Activated CD4-positive, alpha-beta T cell treated with anti-CD3 and anti-CD28 coated beads, Interleukin-2, amount 50 U/mL, for 48 hours (primary cell): ENCODE measurements at places on chromosomes 1 and 21.

GRCh38 chr1:9449110-9449627, 90.1 kb upstream of the SLC25A33 start:
- DNase-seq, result no peak

DNA sequence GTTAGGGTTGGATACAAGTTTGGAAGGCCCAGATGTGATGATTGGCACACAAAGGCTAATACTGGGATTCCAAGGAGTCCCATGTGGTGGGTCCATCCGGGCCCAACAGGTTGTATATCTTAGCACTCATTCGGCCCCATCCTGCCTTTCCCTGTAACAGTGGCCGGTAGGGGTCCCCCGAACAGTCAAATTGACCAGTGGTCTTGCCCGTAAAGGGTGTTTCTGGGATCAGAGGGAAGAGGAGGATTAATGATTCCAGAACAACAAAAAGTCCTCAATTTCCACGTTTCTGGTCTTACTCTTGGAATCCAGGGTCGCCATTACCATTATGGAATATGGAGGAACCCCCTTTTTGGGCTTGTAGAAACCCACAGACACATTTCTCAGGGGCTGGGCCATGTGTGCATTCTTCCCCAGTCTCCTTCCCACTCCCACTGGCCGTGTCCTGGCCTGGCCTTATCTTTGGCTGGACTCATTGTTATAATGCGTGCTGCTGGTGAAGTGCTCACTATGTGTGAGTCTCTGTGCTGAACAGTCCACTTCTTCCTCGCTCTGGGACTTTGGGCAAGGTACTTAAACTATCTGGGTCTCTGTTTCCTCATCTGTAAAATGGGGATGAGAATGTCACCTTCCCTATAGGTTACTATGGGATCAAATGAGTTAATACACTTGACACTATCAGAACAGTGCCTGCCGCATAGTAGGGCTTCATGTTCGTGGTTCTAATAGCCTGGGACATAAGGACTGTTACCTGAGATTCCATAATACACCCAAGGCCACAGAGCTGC, 161.8 kb downstream of the DYRK1A start:
- no peak for DNase-seq

GRCh38 chr1:225711236-225711937, 58.5 kb upstream of the ENAH start:
- no peak for DNase-seq

DNA sequence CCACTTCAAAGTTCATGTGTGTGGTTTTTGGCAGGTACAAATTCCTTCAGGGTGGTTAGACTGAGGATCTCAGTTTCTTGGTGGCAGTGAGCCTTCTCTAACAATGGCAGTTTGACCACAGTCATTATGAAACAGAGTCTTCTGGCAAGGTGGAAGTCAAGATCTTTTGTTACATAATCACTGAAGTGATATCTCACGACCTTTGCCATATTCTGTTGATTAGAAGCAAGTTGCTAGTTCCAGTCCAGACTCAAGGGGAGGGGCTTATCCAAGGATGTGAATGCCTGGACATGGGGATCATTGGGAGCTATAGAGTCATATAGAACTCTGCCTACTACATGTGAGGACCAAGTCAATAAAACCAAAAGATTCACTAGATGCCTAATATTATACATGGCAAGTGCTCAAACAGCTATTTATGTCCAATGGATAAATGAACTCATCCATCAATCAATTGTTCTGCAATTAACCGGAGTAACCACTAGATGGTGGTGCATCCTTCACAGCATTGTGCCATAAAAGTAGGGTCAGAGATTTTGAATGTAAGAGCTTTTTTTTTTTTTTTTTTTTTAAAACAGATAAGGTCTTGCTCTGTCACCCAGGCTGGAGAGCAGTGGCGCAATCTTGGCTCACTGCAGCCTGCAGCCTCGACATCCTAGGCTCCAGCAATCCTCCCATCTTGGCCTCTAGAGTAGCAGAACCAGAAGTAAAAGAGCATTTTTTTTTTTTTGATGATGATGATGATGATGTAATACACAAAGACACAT, 131.9 kb downstream of the CRB1 start:
- no peak for DNase-seq

- DNase-seq, result no peak
These were observed 11.6 kb downstream of the IL6R start for GRCh38 chr1:154416471-154417337.

- DNase-seq, result peak; percentile 59
These were observed 5.0 kb downstream of the HAPLN2 start for GRCh38 chr1:156623946-156624813.

DNA sequence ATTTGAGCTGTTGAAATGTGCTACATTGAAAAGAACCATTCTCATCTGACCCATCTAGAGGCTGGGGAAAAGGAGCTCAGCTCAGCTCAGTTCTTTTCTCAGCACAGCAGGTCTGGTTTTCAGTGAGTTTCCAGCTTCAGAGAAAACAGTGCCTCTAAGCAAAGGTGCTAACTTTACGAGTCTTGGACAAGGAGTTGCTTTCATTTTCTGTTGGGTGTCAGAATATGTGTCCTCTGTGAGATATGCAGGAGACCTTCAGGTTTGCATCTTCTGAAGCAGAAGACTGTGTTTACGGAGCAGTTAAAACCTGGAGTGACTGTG, 321.3 kb upstream of the USP24 start:
- DNase-seq, result no peak

DNA sequence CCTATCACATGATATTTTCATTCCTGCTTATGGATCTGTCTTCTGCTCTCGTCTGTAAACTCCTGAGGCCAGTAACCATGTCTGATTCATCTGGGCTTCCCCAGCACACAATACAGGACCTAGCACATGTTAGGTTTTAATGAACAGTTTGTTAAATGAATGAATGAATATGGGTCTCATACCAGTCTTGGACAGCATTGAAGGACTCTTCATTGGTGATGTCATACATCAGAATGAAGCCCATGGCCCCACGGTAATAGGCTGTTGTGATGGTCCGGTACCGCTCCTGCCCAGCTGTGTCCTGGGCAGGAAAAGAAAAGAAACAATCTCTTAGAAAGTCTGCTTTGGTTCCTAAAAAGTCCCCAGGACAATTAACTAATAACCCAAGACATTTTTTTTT, 53.4 kb downstream of the RAB3B start:
- DNase-seq, result no peak

- DNase-seq, result no peak
These were observed 1.3 kb downstream of the SH2D2A start for GRCh38 chr1:156815307-156815826.

GRCh38 chr1:205701891-205702290, 21.6 kb upstream of the SLC45A3 start:
- no peak for DNase-seq

DNA sequence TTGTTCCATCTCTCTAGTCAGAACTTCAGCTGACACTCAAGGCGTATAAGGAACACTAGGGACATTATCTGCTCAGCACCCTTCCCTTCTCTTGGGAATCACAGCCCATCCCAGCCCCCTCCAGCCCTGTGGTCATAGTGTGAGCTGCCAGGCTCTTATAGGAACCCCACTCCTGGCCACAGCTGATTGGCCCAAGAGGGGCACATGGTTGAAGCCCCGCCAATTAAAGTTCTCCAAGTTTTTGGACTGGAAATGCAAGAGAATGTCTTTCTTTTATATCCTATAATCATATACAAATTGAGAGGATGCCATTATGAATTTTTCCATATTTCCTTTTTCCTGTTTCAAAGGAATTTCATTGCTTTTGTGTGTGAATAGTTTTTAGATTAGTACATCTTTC, 40.7 kb downstream of the FOXO6 start:
- DNase-seq, result no peak

- no peak for DNase-seq
These were observed 1.4 kb upstream of the DENND2C start for GRCh38 chr1:114671011-114671938.

GRCh38 chr1:61395146-61395800, 312.9 kb downstream of the NFIA start:
- no peak for DNase-seq

- no peak for DNase-seq
These were observed 25.4 kb upstream of the NPL start for GRCh38 chr1:182764029-182764727.

DNA sequence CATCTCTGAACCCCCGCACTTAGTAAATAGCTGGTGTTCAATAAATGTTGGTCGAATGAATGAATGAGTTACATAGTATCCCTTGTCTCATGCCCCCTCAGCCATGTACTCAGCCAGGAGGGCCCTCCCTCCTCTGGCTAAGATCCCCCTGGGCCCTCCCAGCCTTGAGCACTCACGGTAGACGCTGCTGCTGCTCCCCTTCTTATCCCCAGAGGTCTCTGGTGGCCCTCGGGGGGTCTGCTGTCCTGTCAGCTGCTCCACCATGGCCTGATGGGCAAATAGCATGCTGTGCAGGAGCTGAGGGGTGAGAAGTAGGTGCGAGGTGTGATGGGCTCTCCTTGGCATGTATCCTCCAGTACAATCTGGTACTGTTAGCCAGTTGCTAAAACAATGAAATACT, 1.9 kb downstream of the ETV3L start:
- DNase-seq, result no peak

DNA sequence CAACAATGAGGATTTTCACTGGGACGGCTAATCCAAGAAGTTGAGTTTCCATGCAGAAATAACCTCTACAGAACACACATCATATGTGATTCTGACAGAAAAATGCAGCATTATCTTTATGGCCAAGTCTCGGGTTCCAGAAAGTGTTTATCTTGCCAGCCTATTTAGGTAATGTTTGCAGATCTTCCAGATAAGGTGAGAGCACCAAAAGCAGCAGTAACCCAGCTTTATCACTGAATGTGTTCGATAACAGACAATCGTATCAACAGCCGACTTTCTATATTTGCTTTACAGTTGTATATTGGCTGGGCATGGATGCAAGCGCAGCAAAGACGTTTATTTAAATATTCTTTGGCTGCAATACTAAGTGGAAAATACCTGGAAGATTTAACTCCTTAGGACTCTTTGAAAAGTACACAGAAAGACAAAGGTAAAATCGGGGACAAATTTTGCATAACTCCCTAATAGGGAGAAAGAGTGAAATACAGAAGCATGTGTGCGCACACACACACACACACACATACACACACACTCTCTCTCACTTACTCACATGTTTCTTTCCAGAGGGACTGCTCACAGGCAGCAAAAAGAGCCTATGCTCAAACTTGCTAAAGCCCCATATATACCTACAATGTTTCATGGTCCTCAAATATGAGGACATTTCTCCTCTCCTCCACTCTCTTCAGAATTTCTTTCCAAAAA, 3.0 kb upstream of the CTSK start:
- no peak for DNase-seq

DNA sequence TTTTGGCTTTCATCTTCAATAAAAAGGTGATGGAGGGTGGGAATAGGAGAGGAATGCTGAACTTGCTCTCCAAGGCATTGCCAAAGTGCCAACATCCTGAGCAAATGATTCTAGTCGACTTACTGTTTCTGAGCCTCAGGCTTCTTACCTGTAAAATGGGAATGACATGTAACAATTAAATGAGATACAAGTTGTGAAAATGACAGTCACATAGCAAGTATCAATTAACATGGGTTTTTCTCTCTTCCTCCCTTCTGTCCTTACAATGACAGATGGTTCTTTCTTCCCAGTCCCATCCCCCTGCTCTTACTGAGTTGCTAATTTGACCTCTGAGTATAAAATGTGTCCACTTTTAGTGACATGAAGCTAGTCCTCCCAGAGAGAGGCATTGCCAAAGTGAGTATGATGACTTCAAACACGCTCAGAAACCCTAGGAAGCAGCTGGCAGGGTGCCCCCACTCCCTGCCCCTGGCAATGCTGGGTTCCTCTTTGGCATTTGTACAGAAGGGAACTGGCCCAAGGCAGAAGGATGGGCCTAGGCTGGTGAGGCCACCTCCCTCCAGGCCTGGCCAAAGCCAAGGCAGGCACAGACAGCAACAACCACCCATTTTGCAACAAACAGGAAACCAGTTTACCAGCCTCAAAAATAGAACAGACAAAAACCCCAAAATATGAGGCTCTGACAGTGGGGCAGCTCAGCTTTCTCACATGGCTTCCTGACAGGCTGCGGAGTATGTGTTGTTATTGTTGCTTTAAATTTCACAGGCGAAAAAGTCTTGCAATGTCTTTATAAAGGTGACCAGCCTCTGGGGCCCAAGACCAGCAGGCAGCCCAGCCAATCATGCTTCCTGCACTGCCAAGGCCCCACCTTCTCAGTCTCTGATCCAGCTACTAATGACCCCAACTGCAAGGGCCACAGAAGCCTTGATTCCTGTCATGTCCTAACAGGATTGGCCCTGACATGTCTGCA, 115.9 kb downstream of the HIVEP3 start:
- no peak for DNase-seq

DNA sequence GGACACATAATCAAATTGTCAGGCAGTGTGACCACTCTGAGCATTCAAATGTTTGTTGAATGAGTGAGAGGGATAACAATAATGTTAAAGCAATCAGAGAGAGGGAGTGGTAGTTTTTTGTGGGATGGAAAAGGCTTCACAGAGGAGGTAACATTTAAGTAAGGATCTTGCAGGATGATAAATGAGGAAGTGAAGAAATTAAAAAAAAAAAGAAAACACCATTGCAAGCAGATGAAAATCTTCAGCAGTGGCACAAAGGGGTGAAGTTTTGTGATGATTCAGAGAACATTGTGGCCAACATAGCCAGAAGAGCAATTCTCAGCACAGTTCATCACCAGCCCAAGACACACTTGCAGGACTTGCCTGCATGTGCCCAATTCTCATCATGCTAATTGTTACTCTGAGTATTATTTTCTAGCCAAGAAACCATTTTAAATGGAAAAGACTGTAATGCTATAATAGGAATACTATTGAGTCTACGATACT, 35.0 kb downstream of the OVGP1 start:
- DNase-seq, result no peak

DNA sequence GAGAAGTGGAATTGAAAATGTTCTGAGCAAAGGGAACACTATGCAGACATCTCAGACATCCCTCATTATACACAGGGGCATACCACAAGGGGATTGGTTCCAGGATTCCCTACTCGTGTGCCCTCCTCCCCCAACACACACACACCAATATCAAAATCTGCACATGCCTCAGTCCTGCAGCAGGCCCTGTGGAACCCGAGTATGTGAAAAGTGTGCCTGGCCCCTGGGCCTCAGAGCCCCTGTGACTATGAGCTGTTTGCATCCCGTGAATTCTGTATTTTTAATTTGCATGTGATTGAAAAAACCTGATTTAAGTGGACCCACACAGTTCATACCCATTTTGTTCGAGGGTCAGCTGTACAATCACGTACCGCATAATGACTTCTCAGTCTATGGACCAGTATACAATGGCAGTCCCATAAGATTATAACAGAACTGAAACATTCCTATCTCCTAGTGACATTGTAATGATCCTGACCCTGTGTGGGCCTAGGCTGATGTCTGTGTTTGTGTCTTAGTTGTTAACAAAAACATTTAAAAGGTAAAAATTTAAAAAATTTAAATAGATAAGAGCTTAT, 11.3 kb downstream of the POU2F1 start:
- no peak for DNase-seq

- DNase-seq, result no peak
These were observed 322 bp downstream of the TFB2M start for GRCh38 chr1:246565751-246566127.

- DNase-seq, result no peak
These were observed 29.6 kb upstream of the CCN1 start for GRCh38 chr1:85550784-85551516.
